ENCODE measurements at places on chromosomes 5 and 9. TPM values are rescaled to one million over a fixed set of nuclear protein-coding genes. Genes with fewer than 3 reads are reported as not detected.

DNA sequence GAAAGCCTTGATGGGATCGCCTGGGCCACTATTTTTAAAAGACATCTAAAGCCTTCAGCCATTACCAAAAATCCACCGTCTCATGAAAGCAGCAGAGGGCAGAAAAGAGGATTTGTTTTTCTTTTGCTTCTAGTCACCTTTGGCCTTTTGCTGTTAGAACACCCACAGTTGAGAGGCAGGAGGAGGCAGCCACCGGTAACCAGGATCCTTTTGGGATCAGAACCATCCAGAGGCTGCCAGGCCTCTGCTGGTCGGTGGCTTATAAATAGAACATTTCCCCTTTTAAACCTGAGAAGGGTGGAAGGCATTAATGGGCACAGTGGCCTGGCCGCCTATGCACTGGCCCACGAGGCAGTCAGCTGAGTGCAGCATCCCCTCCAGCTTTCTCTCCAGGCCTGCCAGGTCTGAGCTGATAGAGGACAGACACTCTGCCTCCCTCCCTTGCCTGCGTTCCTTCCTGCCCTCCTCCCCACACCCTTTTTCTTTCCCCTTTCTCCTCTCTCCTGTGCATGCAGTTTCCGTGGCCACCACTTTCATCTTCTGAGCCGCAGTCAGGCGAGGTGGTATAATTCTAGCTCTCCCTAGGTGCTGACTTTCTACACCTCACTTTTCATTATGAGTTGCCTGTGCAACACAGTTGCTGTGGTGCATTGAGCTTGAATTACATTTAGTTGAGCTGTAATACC, 253.4 kb downstream of the ARHGAP26 start:
- peak; percentile 88 for ATAC-seq

DNA sequence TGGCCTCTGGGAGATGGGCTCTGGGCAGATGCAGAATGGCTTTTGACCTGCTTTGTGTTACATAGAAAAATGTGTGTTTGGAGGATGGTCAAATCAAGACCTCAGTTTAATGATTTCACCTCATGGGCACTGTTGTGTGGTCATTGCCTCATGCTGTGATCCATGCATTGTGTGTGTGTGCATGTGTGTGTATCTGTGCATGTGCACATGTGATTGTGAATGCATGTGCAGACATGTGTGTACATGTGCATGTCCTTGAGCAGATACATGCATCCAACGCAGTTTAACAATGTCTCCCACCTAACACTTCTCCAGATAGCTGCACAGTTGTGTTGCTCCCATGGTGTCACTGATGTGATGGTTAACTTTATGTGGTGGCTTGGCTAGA, 40.1 kb upstream of the S1PR3 start:
- ATAC-seq = no peak

DNA sequence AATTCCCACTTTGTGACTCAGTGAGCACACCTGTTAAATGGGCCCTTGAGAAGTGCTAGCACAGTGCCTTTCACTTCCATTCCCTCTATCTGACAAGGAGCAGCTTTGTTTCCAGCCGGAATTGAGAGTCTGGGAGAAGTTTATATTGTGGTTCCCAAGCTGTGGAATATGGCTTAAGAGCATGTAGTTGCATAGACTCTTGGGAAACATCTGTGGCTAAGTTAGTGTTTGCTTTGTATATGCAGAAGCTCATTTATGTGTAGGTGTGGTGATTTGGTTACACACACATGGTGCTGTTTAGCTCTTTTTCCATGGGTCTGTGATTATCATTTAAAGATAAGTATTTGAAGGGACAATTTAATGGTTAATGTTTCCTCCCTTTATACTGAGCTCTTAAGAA, 110.5 kb upstream of the HMHB1 start:
- no peak for ATAC-seq

DNA sequence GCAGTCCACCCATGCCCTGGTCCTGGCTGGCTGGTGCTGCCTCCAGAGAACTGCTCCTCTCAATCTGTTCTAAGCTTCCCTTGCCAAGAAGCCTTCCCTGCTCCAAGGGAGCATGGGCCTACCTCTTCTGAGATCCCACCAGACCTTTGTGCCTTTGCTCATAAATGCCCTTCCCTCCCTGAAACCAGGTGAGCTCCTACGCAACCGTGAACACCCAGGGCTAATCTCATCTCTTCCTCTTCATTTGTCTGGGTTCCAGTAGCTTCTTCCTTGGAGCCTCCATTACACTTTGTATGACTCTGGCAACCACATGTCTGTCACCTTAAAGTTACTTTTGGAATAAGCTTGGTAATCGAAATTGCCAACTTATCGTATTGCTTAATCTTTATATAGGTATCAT, 270.6 kb downstream of the PBX3 start:
- no peak for ATAC-seq

PPIC gene
- 41.5 TPM for total RNA-seq

CAMLG gene
- total RNA-seq = 35.7 TPM

DNA sequence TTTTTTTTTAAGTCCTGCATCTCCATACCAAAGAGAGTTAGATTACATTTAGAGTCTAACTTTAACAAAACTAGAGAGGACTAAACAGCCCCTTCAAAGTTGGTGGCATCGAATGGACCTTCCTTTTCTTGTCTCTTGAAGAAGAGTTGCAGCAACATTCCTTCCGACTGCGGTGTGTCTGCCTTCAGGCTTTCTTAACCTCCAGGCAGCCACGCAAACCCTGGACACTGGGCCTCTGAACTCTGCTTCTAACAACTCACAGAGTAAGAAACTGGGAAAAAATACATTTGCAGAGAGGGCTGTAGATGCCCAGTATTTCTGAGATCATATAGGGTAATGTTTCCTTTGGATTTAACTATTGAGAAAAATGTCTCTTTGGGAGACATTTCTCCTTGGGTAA, 120.5 kb upstream of the MAST4 start:
- ATAC-seq = no peak

DNA sequence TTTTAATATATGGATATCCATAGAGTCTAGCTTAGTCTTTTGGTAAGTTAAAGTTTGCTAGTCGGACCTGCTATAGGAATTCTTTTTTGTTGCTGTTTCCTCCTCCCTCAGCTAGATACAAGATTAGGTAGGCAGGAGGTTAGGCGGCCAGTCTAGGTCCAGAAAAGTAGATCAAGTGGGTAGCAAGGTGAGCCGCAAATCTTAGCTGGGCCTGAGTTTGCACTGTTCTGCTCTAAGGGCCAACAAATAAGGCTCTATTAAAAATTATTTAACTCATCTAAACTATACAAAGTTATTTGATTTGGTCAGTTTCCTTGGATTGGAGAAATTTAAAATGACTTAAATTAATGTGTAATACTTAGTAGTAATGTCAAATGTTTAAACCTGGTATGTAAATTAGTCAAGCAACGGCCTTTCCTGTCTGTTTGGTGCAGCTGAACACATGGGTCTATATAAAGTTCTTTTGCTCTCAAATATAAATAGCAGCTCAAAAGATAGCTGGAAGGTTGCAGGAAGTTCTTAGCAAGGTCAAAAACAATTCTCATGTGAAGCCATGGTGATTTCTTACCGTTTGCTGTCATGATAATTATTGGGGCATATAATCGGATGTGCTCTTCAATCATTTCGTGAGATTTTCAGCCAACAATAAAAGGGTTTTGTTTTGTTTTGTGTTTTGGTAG, 72.0 kb downstream of the PRKACG start:
- ATAC-seq = no peak

GRCh38 chr5:125888358-125888757, 534.9 kb upstream of the GRAMD2B start:
- no peak for ATAC-seq

DNA sequence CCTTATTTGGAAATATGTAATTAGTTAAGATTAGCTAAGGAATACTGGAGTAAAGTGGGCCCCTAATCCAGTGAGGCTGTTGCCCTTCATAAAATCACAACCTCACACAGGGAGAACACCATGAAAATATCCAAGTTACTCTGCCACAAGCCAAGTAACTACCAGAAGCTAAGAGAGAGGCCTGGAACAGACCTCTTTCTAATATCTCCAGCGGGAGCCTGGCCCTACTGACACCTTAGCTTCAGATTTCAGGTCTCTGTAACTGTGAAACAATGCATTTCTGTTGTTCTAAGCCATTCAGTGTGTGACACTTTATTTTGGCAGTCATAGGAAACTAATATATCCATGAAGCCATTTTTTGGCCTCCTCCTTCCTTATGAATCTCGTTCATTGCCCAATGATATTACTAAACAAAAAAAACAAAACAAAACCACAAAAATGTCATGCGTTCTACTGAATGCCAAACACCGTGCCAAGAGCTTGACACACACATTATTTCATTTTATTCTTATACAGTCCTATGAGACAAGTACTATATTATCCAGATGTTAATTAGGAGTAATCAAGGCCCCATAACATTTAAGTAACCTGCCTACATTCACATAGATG, 699.0 kb downstream of the MAT2B start:
- ATAC-seq = no peak

GRCh38 chr9:79817438-79818004, 245.8 kb downstream of the TLE4 start:
- ATAC-seq = peak; percentile 36

CCL28 gene
- total RNA-seq = 3.7 TPM

OBP2B gene
- total RNA-seq = not detected

DNA sequence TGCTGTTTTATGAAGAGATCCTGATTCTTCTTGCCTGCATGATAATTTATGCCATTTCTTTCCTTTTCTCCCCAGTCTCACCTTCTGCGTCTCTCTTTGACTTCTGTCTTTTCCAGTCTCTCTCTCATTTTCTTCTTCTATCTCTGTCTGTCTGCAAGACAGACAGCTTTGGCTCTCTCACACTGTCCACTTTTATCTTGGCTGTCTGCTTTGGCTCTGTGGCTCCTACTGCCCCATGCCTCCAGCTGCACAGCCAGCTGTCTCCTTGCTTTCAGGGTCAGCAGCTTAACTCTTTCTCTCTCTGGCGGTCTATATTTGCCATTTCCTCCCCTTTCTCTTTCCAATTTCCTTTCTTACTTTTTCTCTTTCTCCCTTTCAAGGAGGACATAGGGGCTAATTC, 971.1 kb upstream of the COX7C start:
- no peak for ATAC-seq

SLU7 gene
- total RNA-seq = 96.5 TPM

DNA sequence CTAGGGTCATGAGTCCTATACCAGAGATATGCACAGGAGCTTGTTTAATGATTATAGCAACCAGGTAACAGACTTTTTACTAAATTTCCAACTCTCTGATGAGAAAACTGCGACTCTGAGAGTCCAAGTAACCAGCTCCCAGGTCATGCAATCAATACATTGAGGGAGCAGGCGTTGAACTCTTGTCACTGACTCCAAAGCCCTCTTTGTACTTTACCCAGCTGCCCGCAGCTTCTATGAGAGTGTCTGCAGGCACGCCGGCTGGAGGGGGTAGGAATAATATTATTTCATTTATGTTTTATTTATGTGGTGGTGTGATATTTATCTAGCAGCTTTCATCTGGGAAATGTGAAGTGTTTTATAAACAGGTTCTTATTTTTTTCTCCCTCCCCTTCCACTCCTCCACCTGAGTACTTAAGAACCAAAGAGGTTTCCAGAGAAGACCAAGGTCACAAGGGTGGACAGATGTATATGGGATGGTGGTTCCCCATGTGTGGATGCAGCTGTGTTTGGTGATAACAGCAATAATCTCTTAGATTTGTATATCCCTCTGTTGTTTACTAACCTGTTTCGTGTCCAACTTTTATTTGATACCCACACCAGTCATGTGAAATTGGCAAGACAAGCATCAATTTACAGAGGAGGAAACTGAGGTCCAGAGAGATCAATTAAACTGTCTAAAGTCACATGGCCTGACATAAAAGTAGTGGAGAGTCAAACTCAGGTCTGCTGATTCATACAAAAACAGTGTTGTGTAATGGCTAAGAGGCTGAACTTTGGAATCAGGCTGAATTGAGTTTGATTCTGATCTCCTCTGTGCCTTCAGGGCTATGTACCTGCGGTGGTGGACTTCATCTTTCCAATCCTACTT, 140.2 kb upstream of the TRIM32 start:
- ATAC-seq = no peak

CYSRT1 gene
- total RNA-seq = 1.1 TPM

DNA sequence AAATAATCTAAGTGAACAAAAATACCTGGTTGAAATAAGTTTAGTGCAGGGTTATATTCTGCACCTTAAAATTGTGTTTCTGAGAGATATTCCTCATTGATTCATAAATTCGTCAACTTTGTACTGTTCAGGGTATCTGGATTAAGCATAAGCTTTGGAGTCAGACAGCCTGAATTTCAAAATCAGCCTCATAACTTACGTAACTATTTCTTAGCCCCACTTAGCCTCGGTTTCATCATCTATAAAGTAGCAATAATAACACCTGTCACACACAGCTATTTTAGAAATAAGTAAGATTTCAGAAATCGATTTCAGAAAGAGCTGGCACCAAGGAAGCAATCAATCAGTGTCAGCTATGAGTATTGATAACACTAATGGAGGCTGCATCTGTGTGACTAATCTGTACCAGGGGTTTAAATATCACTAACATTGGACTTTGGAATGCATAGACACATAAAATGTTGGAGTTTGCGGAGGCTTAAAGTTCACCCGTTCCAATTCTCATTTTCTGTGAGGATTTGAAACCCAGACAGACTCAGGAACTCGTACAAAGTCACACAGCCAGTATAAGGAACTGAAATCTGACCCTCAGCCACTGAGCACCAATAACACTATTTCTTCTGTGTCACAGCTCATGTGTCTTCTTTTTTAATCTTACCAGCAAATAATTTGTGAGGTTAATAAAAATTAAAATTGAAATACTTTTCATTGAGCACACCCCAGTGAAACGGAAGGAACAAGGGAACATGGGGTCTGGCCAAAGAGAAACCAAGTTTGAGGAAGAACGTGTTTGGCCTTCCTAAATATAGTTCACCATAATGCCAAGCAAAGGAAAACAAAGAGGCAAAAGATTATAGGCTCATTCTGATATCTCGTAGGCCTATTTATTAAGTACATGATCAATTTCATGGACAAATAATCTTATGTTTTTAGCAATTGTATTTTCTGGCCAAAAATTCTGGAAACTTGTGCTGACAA, 194.4 kb upstream of the PTGER4 start:
- no peak for ATAC-seq

PCDHGA10 gene
- 2.9 TPM for total RNA-seq

QRFP gene
- total RNA-seq = not detected

All from gastroesophageal sphincter (tissue), 4 donors.